NCI-H2081 (cell line): ENCODE measurements at places on chromosomes 7 and 10.
A peak's percentile ranks its signal among the peaks of the same experiment; 100 is the strongest.

DNA sequence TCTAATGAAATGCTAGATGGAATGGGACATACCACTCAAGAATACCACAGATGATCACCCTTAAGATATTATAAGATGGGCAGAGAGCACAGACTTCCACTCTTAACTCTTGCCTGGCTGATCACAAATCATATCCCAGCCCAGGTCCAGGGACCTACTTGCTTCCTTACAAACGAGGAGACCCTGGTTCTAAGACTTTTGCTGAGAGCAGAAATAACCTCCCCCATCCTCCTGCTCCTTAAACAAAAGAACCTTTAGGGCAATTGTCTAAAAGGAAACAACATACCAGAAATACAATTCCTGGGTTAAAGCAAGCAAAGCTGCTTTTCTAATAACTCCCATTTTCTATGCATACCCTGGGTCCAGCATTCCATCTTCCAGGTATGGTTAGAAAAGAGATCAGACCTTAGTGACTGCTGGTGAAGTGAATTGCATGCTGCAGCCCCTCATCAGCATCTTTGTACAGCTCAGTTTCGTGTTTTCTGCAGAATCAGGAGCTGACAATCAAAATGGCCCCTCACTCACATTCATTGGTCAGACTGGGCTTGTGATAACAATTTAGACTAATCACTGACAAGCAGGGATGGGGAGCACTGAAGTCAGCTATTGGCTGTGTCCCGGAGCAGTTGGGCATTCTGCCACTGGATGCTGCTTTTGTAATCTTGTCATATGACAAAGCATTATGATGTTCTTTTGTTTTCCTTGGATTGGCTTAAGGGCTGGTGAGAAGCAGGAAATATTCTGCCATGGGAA lies 14.6 kb downstream of the IFIT3 start:
- DNase-seq = peak; percentile 3

GRCh38 chr10:133033742-133034048 lies 54.0 kb upstream of the ADGRA1 start:
- no peak for DNase-seq

GRCh38 chr7:47587351-47587750 lies 5.4 kb upstream of the TNS3 start:
- no peak for DNase-seq

DNA sequence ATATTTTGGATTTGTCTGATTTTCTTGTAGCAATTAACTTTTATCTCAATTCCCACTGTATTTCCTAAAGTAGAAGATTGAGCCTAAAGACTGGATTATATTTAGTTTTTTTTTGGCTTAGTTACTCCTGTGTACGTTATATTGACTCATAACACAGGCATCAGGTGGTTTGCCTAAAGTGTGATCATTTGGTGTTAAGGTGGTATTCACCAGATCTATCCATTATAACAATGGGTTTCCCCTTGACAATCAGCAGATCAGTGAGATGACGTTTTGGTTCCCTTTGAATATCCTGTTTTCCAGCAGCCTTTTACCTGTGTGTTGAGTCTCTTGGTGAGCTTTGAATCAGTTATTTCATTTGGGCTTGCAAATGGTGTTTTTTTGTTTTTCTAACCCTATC lies 18.1 kb downstream of the MAPK8 start:
- DNase-seq = no peak

DNA sequence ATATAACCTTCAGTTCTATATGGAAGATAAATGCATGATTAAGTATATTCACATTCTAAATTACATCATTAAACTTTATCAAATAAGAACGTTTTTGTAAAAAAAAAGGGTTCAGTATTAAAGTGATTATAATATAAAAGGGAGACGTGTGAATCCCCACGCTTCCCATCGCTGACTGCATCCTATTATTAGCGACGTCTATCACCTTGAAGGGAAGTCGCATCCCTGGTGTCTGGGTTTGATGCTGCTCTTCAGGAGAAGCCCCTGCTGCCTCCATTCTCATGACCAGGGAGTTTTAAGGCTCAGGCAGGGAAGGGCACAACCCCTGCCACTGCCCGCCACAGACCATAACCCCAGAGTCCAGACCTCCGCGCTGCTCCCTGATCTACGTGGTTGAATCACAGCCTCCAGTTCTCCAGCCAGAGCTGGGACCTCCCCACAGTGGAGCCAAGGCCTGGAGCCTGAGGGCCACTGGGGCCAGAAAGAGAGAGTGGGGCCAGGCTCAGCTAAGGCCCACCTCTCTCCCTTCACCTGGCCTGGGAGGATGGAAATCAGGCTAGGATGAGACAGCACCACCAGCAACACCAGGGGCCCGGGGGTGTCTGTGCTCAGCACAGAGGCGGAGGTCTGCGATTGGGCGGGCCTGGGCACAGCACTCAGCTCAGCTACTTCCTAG lies 130.6 kb downstream of the TCERG1L start:
- DNase-seq = no peak

DNA sequence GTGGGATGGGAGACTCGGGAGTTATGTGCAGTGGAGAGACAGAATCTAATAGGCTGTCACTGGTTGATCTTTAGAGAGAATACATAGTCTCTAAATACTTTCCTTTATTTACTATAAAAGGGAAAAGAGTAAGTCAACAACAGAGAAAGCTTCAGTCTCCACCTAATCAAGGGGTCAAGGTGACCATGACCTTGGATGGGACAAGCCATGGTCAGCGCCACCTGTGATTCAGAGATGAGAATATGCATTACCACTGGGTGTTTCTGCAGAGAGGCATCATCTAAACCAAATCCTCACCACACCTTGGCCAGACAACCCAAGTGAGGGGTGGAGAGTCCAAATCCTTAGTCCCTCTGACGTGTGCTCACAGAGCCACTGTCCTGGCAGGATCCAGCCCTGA lies 39.9 kb downstream of the TNS3 start:
- DNase-seq = no peak

- DNase-seq = no peak
Observed at GRCh38 chr10:23433701-23434100, 5.2 kb upstream of the OTUD1 start.

DNA sequence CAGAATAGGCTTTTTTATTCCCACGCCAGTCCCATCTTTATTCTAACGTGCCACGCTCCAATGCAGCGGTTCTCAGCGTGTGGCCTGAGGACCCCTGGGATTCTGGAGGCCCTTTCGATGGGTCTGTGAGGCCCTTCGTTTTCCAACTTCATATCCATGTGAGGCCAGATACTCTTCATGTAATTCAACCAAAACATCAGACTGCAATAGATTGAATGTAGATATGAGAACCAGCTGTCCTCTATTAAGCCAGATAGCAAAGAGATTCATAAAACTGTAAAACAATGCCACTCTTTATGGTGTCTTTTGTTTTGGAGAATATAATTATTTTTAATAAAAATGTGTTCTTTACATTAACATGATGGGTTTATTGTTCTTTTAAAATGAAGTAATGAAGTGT lies 53.2 kb upstream of the KMT2C start:
- no peak for DNase-seq

DNA sequence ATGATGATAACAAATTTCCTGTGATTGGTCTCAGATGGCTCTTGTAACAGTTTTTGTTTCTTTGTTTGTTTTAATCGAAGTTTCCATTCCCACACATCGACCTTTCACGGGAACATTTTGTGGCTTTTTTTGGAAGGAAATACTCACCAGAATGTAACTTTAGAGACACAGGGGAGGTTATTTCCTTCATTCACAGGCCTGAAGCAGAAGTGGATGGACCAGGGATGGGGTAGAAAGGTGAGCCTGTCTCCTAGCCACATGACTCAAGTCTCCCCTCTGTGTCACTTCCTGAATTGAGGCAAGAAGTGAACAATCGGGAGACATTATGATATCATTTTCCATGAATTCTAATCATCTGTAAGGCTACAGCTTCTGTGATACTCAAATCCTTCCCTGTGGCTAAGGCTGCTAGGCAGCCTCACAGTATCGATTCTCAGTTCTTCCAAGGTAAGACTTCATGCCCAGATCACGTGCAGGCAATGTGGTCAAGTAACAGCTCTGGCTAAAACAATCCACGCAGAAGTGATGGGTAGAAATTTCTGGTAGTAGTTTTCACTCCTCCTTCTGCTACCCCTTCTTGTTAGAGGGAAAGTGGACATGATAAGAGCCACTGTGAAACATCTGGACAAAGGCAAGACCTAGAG lies 203.9 kb upstream of the NEBL start:
- DNase-seq = no peak

DNA sequence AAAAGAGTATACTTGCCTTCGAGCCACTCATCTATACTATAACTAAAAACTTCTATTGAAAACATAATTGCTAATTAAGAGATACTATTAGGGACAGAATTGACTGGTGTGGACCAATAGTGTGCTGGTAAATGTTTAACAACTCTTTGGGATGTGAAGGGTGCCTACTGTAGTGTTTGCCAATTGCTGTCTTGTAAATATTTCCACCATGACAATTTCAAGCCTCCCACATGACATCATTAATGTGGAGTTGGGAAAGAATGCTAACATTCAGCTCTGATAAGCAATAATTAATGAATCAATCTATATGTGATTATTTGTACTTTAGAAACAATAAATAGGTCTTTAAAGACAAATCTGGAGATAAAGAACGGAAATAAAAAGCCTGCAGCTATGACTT lies 136.8 kb downstream of the DGKB start:
- no peak for DNase-seq

DNA sequence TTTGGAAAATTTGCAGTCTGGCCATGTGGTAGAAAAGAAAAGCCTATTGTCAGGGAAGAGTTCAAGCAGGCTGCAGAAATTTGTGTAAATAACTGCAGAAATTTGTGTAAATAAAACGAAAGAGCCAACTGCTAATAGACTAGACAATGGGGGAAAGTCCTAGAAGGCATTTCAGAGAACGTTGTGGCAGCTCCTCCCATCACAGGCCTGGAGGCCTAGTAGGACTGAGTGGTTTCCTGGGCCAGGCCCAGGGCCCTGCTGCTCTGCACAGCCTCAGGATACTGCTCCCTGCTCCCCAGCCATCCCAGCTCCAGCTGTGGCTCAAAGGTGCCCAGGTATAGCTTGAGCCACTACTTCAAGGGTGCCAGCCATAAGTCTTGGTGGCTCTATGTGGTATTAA lies 50.9 kb downstream of the RSBN1L start:
- no peak for DNase-seq

DNA sequence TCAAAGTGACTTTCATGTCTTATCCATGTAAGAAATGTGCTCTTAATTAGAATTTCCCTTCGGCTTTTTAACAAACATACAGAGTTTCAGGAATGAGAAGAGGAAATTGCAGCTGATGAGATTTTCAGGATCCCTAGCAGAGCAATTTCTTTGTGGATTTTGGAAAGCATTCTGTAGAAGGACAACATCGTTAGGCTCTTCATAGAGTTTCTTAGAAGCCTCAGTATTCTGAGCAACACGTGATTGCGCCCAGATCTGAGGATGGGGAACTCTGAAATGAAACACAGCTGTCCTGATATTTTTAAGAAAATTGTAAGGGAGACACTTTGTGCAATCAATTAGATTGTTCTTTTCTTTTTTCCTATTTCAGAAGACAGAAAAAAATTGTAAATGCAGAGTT lies 85.8 kb downstream of the LHFPL3 start:
- no peak for DNase-seq

DNA sequence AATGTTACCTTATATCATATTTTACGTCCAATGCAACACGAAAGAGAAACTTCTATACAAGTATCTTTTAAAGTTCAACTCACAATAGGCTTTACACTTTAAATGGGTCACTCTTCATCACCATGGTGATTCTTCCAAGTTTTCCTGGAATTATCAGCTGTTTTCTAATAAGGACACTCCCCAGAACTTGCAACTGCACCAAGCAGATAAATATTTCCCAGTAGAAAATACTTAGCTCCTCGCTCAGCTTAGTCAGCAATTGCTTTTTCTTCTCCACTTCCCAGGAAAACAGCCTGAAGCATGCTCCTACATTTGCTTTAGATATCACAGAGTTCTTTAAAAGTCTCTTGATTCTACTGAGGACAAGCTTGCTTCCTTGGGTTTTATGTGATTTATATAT lies 25.7 kb upstream of the ADD3 start:
- no peak for DNase-seq

- no peak for DNase-seq
Observed at GRCh38 chr7:25632616-25633015, 404.3 kb upstream of the NPVF start.

GRCh38 chr7:40279991-40280390 lies 145.2 kb downstream of the SUGCT start:
- DNase-seq = no peak

DNA sequence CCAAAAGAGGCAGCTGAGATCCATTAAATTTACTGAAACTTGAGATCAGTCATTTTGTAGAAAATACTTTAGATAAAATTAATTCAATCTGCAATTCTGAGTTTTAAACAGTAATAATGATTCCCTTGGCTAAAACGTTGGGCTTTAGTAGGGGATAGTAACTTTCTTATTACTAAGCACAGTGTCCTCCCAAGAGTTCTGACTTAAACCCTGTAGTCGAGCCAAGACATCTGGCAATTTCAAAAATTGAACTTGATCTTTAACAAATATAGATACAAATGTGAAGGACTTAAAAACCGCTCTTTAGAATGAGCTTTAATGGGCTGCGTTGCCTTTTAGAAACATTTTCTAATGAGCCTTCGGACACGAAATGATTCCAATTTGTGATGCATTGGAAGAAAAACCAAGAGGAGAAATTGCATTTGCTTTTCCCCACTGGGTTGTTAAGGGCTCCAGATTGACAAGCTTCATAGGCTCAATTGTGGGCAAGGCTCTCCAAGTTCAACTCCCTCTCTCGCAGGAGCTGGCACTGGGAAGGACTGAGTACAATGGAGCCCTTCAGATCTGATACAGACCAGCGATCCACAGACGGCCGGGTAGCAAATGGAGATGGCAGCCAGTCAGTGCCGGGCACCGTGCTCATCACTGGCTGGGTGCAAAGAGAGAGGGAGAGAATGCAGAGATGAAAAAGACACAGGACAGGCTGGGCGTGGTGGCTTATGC lies 921.3 kb upstream of the AUTS2 start:
- DNase-seq = no peak
